SK-N-MC (cell line): ENCODE measurements at places on chromosomes 11 and 22.

GRCh38 chr11:12642806-12643428 is 31.3 kb upstream of the TEAD1 start:
- no peak for DNase-seq

DNA sequence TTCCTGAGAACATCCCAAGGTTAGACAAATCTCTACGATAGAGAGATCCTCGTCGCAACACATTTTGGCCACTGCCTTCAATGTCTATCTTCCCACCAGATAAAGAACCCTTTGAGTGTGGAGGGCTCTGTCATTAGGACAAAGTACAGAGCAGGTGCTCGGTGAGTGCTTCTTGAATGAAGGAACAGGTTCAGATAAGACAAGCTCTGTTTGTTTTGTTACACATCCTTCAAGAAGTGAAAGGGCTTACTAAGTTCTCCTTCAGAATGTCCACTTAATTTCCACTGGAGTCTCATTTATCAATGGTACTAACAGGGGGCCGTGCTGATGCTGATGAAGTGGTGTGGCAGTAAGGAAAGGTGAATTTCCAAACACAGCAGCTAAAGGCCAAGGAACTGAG is 89.4 kb downstream of the SYN3 start:
- DNase-seq = no peak

DNA sequence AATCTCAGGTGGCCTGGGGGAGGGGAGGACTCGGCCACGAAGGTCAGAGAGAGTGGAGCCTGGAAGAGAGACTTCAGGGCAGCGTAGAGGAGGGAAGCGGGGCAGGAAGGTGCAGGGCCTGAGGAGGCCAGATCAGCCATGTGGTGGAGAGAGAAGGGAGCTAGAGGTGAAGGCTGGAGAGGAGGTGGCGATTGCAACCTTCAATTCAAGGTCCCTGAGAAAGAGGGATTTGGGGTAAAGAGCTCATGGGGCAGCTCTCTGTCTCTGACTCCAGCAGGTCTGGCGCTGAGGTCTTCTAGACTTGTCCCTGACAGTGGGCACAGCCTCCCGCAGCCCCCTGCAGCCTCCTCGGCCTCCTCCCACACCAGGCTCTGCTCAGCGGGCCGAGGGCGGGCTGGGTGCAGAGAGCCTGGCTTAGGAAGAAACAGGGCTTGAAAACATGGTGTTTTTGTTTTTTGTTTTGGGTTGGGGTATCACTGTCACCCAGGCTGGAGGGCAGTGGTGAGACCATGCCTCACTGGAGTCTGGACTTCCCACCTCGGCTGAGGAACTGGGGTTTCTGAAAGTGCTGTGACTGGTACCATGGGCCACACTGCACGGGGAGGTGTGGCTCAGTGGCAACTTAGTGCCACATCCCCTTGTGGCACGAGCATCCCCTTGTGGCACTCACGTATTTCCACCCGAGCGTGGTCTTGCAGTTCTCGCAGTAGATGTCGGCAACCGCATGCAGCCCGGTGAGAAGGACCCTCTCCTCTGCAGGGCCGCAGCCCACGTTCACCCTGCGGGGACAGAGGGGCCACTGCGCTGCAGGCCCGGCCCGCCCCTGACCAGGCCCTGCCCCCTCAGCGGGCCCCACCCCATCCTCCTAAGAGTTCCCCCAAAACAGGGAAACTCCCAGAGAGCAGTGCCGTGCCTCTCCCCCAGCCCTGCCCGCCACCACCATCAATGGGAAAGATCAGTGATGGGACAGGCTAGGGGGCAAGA is 32.6 kb downstream of the YPEL1 start:
- no peak for DNase-seq

GRCh38 chr11:420054-420910 is 5.5 kb upstream of the SIGIRR start:
- DNase-seq = no peak
